Effector memory CD4-positive, alpha-beta T cell (primary cell): ENCODE measurements at places on chromosomes 4 and X.

DNA sequence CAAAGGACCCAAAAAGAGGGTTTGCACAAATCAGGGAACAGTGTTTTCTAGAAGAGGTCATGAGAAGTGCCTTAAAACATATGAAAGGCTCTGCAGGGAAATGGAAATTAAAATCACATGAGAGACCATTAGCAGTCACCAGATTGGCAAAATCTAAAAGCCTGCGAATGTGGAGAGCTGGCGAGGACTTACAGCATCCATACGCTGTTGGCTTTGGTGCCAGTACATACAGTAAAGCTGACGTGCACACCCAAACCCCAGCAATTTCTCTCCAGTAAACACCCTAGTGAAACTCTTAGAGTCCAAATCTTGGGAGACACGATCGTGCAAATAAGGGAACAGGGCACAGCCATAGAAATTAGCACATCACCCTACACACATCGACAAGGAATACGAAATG, 25.4 kb upstream of the PPP2R2C start:
- DNase-seq, result no peak

- DNase-seq, result no peak
Measured at GRCh38 chr4:55615008-55615407, 21.1 kb downstream of the NMU start.

GRCh38 chrX:6729626-6730025, 194.7 kb upstream of the VCX3A start:
- no peak for DNase-seq

GRCh38 chr4:87093443-87094123, 126.8 kb downstream of the KLHL8 start:
- DNase-seq, result peak; percentile 13

DNA sequence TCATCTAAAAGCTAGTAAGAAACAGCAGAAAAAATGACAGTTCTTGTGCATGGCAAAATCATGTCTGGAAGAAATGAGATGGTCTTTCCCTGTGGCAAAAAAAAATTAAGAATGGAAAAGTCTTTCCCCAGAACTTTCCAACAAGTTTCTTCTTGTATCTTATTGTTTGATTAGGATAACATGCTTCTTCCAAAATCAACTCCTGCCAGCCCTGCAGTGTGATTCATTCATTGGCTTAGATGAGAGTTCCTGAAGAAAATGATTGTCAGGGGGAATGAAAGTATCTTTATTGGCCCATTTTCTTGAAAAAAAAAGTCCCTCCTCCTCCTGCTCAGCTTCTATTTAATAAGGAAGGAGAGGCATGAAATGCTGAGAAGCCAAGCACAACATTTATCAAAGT, 407.7 kb downstream of the ARAP2 start:
- DNase-seq, result no peak

DNA sequence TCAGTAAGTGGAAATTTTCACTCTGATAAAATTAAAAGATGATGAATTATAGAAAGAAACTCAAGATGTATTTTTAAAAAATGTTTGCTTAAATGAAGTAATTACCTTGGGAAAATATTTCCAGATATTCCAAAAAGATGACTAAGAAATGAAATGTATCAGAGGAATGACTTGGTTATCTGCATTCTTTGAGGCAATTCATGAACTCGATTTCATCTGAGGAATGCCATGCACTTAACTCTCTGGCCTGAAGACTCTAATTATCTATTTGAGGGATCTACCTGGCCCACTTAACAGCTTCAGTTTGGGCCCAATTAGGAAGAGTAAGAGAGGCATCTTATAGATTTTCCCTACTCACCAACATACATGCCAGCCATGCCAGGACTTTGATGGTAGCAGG, 182.3 kb downstream of the INPP4B start:
- DNase-seq, result no peak

- DNase-seq, result no peak
Measured at GRCh38 chrX:12563121-12563520, 228.1 kb upstream of the PRPS2 start.

- DNase-seq, result no peak
Measured at GRCh38 chr4:109752525-109752924, 22.7 kb upstream of the PLA2G12A start.

DNA sequence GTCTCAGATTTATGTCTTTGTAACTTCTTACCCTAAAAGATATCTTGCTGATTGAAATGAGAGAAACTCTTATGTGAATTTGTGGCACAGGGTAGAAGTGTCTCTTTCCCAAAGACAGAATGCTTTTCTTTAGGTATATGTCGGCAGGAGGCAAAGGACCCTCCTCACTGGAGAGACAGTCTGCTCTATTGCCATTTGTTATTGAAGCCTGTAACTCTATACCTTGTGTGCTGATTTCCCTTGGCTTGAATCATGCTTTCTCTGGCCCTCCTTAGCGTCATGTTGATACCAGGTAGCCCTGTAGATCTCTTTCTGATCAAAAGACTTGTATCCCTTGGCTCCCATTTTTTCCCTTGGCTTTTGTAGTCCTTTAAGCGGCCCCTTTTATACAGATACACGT, 284.3 kb downstream of the CXXC4 start:
- no peak for DNase-seq

DNA sequence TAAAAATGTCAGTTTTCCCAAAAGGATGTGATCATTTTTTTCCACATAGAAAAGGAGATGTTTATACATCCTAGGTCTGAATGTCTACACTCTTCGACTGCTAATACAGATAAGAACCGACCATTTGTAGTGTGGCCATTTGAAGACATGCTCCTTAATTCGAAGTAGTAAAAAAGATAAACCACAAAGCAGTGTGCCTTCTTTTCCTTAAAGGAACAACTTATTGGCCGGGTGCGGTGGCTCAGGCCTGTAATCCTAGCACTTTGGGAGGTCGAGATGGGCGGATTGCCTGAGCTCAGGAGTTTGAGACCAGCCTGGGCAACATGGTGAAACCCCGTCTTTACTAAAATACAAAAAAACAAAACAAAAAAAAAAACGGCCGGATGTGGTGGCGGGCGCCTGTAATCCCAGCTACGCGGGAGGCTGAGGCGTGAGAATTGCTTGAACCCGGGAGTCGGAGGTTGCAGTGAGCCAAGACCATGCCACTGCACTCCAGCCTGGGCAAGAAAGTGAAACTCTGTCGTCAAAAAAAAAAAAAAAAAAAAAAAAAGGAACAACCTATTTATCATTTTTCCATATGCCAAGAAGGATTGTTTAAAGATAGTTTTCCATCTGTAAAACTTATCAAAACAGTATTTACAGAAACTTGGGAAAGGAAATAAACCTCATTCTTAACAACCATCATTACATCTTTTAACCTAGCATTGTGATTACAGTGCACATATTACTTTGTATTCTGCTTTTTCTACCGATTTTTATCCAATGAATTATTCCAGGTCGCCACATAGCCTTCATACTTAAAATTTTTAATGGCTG, 2.6 kb downstream of the INTS6L start:
- DNase-seq, result peak; percentile 0

DNA sequence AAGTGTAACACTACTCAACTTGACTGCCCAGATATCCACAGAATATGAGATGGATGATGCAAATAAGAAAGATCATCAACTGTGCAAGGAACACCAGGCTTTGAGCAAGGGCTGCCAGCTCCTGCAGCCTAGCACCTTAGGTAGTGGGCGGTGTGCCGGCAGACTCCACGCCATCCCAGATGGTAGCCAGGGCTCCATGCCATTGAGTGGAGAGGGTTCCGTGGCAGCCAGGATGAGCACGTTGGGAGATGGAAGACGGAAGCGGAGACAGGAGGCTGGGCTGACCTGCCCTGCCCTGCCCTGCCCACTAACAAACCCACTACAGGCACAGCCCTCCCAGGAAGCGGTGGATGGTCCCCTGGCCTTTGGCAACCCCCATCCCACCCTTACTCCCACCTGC, 51.9 kb downstream of the TMPRSS11F start:
- no peak for DNase-seq

GRCh38 chr4:146182443-146182842, 6.9 kb downstream of the LSM6 start:
- DNase-seq, result no peak

- no peak for DNase-seq
Measured at GRCh38 chr4:111535792-111536191, 609.5 kb upstream of the FAM241A start.

DNA sequence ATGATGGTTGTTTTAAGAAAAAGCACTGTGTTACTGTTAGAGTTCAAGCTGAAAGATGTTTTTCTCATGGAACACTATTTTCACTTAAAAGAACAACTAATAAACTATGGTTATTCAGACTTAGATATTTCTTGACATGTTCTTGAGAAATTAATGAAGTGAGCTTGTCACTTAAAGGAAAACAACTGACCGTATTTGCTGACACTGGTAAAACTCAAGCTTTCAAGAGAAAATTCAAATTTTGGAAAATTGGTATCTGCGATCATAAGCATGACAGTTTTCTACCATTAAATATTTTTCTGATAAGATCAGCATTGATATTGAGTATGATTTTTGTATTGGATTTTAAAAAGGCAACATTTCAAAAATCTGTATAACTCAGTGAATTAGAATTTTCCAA, 549.5 kb upstream of the ACTRT1 start:
- no peak for DNase-seq

DNA sequence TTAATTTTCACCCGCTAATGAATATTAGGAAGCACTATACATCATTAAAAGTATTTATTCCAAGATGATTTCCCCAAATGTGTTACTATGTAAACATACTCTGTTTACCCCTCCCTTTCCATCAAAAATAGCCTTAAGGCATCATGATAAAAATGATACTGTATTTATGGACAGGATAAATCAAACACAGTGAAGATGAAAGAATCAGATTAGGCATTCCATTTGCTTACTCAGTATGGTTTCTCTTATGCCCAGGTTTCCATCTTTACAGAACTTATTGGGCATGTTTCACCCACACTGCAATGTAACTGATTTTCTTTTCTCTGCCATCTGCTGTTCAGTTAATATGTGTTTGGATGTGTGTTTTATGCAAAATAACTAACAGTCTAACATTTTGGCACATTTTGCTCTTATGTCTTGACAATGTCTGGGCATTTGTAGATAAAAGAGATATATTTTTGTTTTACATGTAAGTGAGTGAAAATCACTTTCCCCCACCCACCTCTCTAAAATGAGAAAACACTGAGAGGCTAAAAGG, 445.2 kb downstream of the RPA4 start:
- no peak for DNase-seq

DNA sequence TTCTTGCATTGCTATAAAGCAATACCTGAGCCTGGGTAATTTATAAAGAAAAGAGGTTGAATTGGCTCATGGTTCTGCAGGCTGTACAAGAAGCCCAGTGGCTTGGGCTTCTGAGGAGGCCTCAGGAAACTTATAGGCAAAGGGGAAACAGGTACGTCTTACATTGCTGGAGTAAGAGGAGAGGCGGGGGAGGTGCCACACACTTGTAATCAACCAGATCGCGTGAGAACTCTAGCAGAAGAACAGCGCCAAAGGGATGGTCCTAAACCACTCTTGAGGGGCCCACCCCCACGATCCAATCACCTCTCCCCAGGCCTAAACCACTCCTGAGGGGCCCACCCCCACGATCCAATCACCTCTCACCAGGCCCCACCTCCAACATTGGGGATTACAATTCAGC, 50.6 kb upstream of the SHOX start:
- DNase-seq, result no peak

GRCh38 chr4:107468812-107469211, 251.2 kb downstream of the PAPSS1 start:
- DNase-seq, result no peak

DNA sequence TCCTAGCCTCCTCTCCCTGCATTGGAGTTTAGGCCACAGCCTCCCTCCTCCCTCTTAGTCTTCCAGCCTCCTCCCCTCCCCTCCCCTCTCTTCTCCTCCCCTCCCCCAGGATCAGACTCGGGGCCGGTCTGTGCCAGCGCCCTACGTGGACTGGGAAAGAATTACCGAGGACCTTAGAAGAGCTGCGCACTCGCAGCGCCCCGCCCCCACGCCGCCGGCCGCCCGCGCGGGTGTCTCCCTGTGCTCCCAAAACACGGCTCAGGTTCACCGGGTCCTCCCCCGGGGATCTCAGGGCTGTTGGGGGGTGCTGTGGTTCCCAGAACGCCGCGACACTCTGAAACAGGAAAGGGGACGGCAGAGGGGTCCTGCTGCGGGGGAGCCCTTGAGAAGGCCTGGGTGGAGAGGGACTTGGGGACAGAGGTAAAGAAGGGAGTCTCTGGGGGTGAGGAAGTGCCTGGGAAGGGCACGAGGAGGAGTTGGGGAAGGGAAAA, 122.3 kb upstream of the TBL1X start:
- DNase-seq, result peak; percentile 44

GRCh38 chr4:25908491-25908901, 5.5 kb upstream of the SMIM20 start:
- DNase-seq, result no peak

DNA sequence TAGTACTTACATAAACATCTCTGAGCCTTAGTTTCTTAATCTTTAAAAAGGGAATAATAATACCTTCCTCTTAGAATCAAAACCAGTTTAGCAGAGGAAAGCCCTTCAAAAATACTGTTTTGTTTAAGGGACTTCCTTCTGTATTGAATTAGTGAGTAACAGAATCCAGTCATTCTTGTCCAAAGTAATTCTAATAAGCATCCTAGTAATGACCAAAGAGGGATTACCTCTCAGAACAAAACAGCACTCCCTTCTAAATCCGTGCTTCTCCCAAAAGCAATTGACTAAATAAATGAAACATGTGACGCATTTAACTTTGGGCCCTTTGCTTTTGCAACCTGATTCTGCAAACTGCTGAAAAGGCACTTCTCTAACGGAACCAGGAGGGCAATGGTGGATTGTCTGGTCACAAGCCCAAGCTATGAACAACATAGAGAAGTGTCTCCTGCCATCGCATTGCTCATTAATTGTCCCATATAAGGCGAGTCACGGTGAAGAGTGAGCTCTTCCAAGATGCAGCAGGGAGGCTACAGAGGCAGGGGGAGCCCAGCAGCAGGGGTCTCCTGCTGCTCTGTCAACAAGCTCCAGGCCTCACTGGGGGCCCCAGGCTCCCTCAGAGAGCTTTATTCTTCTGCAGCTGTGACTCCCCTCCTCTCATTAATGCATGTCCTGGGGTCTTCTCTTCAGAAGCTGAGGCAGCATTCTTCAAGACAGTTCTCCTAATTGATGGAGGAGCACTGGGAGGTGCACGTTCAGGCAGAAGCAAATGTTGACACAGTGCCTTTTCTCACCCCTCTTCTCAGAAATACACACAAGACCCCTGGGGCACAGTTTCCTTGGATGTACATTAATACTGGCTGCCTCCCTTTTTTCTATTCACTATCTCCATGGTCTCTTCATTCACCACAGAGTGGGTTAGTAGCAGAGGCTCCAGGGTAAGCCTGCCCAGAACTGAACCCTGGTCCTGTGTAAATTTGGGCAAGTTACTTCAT, 419.6 kb upstream of the RASGEF1B start:
- DNase-seq, result no peak

DNA sequence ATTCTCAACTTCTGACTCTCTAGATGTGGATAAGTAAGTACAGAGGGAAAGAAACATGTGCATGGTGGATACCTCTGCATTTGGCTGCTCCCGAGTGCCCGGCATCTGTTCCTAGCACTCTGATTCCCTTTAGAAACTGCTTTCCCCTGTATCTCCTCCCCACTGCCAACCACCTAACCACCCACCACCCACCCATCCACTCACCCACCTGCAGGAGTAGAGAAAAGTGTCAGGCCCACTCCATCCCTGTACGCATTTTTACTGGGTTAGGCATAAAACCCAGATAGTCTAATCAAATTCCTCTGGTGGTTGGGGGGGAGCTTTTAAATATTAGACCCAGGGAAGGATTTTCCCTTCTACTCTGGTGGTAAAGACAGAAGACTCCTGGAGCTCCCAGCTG, 63.0 kb downstream of the TMEM154 start:
- DNase-seq, result no peak
